SJCRH30 (cell line): ENCODE measurements at places on chromosomes 5 and 9. TPM values are rescaled to one million over a fixed set of nuclear protein-coding genes. Genes with fewer than 3 reads are reported as not detected.

Gene ARHGEF39
- total RNA-seq, result 10.5 and 11.9 TPM in 2 replicates

Gene CD74
- 0.12 TPM in 1 of 2 replicates, not detected in the other for total RNA-seq

Gene WDR38
- total RNA-seq, result not detected in 2 replicates

- H3K36me3 ChIP-seq, result no peaks in the 10 kb centered on the region
- H3K27me3 ChIP-seq, result no peaks in the 10 kb centered on the region
- H3K27ac ChIP-seq, result no peak overlapping the region
- no peak for DNase-seq
- no peak overlapping the region for H3K4me3 ChIP-seq
- H3K4me1 ChIP-seq, result peaks cover 3% of the 10 kb centered on the region; the same call in 1 of the 2 replicates
Measured at GRCh38 chr5:117435203-117435602, 860.6 kb upstream of the SEMA6A start.

DNA sequence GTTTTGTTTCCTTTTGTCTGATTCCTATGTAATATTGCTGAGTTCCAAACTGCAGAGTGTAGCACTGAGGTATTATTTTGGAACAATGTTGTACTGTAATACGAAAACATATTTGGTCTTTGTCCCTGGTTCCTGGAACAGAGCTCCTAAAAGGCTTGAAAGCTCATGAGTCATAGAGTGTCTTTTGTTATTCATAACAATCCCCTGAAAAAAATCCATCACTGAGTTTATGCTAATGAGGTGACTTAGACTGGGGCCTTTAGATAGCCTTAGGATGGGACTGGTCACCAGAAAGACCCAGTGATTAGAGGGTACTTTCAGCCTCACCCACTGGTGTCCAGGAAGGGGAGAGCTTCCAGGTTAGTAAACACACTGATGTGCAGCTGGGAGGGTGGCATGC is 132.7 kb upstream of the POU5F2 start:
- no peak overlapping the region for H3K4me3 ChIP-seq
- no peak for DNase-seq
- no peaks in the 10 kb centered on the region for H3K4me1 ChIP-seq
- H3K27me3 ChIP-seq, result no peaks in the 10 kb centered on the region

GRCh38 chr9:8628791-8629190 is 829.2 kb upstream of the DMAC1 start:
- H3K36me3 ChIP-seq, result no peaks in the 10 kb centered on the region; the same call in none of the 2 replicates
- no peak for DNase-seq
- H3K4me1 ChIP-seq, result no peaks in the 10 kb centered on the region
- H3K27ac ChIP-seq, result no peak overlapping the region
- no peak overlapping the region for H3K4me3 ChIP-seq

GRCh38 chr5:145787996-145788395 is 47.1 kb downstream of the PRELID2 start:
- no peaks in the 10 kb centered on the region for H3K36me3 ChIP-seq
- no peaks in the 10 kb centered on the region for H3K4me1 ChIP-seq
- H3K4me3 ChIP-seq, result no peak overlapping the region

DNA sequence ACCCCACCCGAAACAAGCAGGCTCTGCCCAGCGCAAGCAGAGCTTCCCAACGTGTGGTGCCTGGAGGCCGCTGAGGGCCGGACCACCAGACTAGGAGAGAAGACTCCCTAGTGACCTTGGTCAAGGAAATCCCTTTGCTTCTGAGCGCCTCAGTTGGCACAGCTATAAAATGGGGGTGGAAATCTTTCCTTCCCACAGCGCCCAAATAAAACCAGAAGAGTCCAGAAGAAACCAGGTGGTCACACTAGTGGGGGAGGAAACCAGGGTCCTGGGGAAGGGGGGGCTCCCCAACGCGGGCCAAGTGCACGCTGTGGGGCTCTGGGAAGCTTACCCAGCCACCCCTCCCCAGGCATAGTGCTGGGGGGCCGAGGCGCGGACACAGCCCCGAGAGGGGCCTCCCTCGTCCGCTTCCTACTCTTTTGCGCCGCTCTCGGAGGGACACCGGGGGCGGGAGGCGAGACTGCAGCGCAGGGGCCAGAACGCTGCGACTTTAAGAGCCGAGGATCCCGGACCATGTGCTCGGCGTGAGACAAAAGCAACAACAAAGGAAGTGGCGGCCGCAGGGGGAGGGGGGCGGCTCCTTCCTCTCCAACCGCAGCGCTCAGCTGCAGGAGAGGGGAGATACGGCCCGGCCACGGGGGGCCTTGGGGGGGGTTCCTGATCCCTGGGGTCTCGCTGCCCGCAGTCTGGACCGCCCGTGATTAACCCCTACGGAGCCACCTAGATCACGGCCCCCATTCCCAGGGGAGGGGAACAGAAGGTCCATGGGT is 885 bp downstream of the RNF44 start:
- H3K36me3 ChIP-seq, result peaks cover 16% of the 10 kb centered on the region
- peak overlapping the region; percentile 97 for H3K4me3 ChIP-seq
- peaks cover 41% of the 10 kb centered on the region for H3K4me1 ChIP-seq
- no peaks in the 10 kb centered on the region for H3K27me3 ChIP-seq
- H3K27ac ChIP-seq, result peak overlapping the region; percentile 96

DNA sequence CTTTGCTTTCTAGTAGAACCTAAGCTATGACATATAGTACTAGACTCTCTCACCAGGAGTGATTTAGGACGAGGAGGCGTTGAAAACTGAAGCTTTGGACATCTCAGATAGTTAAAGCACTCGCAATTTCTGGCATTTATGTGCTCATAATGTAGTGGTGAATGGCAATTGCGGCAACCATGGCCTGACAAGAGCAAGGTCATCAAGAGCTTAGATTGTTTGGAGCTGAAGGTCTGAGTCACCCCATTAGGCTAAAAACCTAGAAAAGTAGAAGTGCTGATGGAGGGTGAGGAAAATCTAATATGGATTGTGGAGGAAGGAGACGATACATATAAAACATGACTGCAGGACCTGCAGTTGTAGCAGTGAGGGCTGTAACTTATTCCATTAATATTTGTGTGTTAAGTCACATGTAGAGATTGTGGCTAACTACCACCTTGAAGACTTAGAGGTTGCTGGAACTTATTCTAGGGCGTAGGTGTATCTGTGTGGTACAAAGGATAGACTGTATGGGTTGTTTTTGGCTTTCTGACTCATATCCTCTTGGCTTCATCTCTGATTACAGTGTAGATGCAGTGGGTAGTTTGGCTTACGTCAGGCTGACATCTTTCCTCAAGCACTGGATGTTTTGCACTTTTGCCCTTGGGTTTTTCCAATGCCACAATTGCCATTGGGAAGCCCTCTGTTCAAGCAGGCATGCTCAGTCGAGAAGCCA is 138.9 kb upstream of the CDKN2B start:
- peaks cover 24% of the 10 kb centered on the region for H3K4me1 ChIP-seq
- H3K27me3 ChIP-seq, result no peaks in the 10 kb centered on the region
- DNase-seq, result peak; percentile 47

- DNase-seq, result no peak
- no peaks in the 10 kb centered on the region for H3K4me1 ChIP-seq
- H3K27ac ChIP-seq, result no peak overlapping the region
- no peak overlapping the region for H3K4me3 ChIP-seq
- no peaks in the 10 kb centered on the region for H3K36me3 ChIP-seq
Measured at GRCh38 chr5:122391621-122392020, 79.6 kb downstream of the SNCAIP start.
